Suppressor macrophage treated with lipopolysaccharide for 4 hours (primary cell): ENCODE measurements at places on chromosomes 7 and 10.

DNA sequence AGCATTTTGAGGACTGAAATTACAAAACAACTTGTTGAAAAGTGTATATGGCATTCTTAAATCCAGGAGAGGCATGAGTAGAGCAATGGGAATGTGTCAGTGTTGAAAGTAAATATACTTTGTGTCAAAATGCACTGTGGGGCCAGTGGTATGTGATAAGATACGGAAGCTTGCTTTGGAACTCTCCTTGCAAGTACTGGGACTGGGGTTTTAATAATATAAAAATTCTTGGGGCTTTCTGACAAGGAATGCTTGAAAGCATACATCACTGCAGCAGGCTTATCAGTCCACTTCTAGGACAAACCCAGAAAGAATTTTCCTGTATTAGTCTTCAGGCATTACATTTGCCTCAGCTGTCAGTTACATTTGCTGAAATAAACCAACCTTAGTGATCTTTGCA lies 472.8 kb upstream of the FZD8 start:
- no peak for DNase-seq

- no peak for DNase-seq
Observed at GRCh38 chr7:74219416-74219815, 9.6 kb downstream of the LAT2 start.

GRCh38 chr10:116756277-116756676 lies 13.9 kb upstream of the HSPA12A start:
- no peak for DNase-seq

- DNase-seq = no peak
Observed at GRCh38 chr10:123013456-123014419, 4.9 kb downstream of the ACADSB start.

GRCh38 chr10:87685832-87686574 lies 26.3 kb downstream of the PAPSS2 start:
- no peak for DNase-seq

- peak; percentile 56 for DNase-seq
Observed at GRCh38 chr7:16644636-16645592, 640 bp downstream of the ANKMY2 start.

GRCh38 chr7:130841416-130841815 lies 107.4 kb upstream of the KLF14 start:
- DNase-seq = no peak

- DNase-seq = no peak
Observed at GRCh38 chr7:157691586-157692459, 355.0 kb downstream of the DNAJB6 start.

DNA sequence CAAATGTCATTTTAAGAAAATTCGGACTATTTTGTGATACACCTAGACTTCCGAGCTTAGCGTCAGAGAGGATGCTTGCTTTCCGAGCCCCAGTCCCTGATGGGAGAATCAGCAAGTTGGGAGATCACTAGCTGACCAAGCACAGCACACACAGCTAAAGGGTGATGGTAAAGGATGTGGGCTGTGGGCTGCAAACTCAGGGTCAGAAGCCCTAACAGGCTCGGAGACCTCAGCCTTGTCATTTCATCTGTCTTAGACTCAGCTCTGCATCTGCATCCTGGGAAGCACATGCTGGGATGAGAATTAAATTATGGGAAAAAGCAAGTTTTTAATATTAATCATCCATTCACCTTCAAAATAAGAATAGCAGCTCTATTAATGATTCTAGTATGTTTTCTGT lies 3.3 kb downstream of the CUBN start:
- DNase-seq = no peak

- no peak for DNase-seq
Observed at GRCh38 chr7:47561715-47562446, 20.0 kb downstream of the TNS3 start.

DNA sequence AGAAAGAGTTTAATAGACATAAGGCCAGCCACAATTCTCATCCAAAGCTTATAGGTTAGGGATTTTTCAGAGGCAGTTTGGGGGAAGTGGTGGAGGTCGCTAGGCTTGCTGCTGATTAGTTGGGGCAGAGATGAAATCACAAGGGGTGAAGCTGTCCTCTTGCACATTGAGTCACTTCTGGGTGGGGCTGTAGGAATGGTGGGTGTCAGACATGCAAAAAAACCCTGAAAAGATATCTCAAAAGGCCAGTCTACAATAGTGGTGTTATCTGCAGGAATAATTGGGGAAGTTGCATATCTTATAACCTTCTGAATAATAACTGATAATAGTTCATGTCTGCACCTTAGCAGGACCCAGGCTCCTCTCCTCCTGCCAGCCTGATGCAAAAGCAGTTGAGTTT lies 2.1 kb downstream of the FAM24B start:
- DNase-seq = peak; percentile 25

DNA sequence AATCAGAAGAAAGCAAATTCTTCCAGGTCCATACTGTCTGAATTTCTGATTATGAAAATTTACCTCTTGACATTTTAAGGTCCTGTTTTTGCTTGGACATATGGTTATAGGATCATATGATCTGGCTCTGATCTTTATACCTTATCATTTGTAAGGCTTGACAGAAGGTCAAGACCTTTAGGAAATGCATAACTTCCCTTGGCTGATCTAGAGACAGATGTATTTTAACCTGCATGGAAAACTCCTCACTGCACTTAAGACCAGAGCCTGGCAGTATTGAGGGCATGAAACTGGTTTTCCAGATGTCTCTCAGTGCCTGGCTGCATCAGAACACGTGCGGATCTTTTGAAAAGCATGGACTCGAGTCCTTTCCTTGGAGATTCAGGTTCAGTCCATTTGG lies 55.9 kb downstream of the TRRAP start:
- DNase-seq = no peak

- DNase-seq = no peak
Observed at GRCh38 chr7:136070736-136071505, 93.8 kb upstream of the MTPN start.

DNA sequence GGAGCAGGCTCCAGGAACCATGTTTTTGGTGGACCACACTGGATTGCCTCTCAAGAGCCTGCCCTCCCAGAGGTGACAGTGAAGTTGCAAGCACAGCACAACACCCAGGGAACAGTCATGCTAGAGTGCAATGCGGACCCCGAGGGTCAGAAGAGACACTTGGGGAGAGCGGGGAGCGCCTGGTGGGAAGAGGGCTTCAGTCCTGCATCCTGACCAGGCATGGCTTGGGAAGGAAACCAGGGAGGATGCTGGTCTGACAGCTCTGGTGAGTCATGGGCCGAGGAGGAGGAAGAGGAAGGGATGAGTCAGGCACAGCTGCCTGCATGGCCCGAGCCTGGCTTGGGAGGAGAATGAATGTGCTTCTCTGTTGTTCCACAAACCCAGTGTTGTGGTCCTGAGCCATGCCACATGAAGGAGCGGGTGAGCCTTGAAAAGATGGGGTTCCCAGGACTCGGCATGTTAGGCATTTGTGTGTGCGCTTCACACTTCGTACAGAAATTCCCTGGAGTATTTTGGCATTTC lies 29.5 kb upstream of the ANKRD2 start:
- peak; percentile 91 for DNase-seq

GRCh38 chr7:12864470-12865046 lies 177.1 kb downstream of the ARL4A start:
- no peak for DNase-seq

DNA sequence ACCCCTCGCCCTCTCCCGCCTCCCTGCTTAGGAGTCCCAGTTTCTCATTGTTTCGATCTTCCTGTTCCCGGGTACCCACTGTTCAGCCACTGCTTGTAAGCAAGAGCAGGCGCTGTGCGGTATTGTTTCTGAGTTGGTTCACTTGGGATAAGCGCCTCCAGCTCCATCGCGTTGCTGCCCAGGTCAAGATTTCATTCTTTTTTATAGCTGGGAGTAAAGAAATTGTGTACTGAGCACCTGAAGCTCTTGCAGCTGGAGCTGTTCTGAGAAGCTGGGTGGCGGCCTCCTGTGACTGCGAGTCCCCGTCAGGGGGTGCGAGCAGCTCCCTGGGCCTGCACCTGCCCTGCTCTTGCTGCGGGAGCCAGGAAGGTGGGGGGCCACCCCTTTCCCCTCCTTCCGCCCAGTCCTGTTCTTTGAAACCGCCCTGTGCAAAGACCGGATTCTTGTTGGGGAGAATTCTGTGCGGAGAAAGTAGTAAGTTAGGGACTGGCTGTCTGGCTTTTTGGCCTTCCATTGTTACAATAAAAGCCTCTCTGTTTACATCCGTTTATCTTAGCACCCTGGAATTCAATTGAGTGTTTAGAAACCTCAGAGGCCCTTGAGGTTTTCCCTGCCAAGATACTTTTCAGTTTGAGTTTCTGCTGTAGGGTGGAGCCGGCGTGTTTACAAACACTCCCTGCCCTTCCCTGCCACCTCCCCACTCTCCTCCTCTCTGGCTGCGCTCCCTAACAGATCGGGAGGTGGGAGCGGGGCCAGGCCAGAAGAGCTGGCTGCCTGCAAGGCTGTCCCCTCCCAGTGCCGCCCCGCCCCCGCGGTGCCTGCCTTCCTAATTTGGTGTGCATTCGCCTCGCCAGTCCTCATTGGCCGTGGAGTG lies 30.8 kb upstream of the AP5Z1 start:
- peak; percentile 93 for DNase-seq

DNA sequence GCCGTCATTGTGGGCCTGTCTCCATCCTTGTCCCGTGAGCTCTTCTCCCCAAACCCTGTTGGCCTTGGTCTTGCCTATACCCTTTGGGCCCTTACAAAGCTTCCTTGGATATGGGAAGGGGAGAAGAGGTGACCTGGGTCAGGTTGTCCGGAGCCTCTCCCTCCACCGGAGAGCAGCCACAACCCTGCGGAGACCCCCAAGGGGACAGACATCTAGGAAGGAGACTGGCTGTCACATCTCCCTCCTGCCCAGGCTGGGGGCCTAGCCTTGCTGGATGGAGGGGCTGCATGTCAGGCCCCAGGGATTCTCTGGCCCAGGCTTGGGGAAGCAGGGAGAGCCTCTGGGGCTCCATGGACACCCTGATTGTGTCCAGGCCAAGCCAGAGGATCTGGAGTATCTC lies 11.8 kb downstream of the NACAD start:
- no peak for DNase-seq

GRCh38 chr10:15485684-15486316 lies 114.7 kb upstream of the FAM171A1 start:
- peak; percentile 6 for DNase-seq

- no peak for DNase-seq
Observed at GRCh38 chr7:27213433-27214238, 13.7 kb upstream of the HOXA13 start.

DNA sequence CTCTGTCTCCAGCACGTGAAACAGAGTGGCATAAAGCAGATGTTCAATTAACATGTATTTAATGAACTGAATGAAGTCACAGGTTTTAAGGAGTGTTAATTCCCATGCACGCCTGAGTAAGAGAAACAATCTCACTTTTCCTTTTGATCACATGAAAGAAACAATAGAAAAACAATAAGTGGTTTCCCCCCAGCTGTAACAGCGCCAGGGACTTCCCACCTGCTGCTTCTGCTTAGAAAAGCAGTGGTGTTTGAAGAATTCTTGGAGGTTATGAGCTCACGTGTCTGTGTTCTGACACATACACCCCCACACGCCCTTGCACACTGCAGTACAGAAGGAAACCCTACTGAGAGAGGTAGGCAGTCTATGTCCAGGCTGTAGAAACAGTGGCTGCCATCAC lies 51.3 kb upstream of the FRMD4A start:
- DNase-seq = no peak

- no peak for DNase-seq
Observed at GRCh38 chr7:115471891-115472290, 550.0 kb downstream of the MDFIC start.

- DNase-seq = peak; percentile 88
Observed at GRCh38 chr7:102064361-102065025, 222.2 kb upstream of the SH2B2 start.

DNA sequence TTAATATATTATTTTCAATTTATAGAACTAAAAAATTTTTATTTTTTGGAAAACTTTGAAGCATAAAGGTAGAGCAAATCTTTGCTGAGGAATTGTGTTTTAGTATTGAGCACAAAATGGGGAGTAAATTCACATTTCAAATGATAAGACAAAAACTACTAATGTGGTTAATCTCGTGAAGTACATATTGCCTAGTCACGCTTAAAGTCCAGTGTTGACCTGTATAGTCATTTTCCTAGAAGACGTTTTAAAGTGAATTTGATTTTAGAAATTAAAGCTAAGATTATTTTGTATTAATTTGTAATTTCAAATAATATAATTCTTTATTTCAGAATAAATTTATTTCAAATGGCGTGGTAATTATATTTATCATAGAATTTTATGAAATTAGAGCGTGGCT lies 57.2 kb upstream of the MSRB2 start:
- DNase-seq = no peak

- no peak for DNase-seq
Observed at GRCh38 chr7:130181263-130181605, 24.0 kb downstream of the TMEM209 start.

DNA sequence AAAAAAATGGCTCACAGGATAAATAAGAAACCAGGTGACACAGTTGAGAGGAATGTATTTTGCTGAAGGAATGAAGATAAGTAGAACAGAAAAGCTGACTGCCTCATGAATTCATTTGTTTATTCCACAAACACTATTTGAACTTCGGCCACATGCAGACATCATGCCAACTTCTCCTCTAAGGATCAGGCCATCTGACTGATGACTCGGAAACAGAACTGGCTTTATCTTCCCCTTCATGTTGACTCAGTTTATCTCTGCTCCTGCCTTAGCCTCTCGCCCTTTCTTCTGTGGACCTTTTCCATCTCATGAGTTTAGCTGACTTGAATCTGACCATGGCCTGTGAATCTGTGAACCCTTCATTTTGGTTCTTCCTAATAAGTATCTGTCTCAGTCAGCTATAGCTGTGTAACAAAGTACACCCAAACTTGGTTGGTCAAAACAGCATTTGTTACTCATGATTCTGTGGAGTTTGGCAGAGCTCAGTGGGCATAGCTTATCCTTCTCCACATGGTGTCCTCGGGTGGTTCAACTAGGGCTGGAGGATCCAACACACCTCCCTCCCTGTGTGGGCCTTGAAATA lies 44.0 kb upstream of the GRID1 start:
- no peak for DNase-seq

DNA sequence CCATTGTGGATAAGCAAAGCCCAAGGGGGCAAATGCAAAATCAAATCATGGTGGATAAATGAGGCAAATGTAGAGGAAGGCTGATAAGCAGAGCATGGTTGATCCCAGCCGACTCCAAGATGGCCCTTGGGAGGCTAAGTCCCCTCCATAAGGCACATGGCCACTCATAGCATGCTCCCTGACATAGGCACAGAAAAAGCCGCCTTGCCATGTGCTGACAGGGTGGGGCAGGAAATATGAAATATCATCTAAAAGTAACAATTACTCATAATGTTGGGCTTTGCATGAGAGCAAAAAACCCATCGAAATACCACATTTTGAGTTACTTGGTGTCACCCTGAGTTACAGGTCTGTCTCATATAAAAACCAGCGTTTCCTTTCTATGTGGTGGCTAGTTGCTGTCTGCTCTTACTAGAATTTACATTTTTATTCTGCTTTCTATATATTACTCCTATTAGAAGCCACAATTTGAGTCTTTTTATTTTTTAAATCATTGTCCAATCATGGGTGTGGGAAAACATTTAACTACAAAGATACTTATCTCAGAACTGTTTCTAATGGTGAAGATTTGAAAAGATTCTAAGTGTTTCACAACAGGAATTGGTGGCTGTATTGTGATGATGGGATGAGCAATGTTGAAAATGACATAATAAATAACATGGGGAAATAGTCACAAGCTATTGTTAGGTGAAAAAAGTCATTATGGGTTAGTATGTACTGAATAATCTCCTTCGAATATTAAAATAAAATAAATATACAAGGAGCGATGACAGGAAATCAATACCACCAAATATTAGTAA lies 102.7 kb downstream of the CUBN start:
- DNase-seq = peak; percentile 88
